Stimulated activated CD8-positive, alpha-beta memory T cell treated with anti-CD3 and anti-CD28 coated beads, Interleukin-2, amount 100 ng/mL, for 1 hour (primary cell): ENCODE measurements at places on chromosomes 2 and 18.

DNA sequence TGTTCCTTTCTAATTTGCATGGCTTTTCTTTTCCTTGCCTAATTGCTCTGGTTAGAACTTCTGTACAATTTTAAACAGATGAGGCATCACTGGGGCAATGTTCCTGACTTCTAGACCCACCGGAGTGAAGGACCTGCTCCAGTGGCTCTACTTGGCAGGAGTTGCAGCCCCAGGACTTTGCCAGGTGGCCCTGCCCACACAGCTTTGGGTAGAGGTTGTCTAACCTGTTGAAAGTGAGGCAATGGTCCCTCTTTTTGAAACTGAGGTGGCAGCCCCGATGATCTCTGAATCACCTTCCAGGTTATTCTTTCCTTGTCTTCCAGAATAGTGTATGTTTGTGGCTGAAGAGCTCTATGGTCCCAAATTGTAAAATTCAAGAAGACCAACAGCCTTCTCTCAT is 29.9 kb upstream of the ZNF512 start:
- no peak for DNase-seq

GRCh38 chr2:106843910-106844250 is 42.1 kb downstream of the ST6GAL2 start:
- no peak for DNase-seq

GRCh38 chr18:45057955-45058600 is 377.4 kb downstream of the SETBP1 start:
- no peak for DNase-seq

DNA sequence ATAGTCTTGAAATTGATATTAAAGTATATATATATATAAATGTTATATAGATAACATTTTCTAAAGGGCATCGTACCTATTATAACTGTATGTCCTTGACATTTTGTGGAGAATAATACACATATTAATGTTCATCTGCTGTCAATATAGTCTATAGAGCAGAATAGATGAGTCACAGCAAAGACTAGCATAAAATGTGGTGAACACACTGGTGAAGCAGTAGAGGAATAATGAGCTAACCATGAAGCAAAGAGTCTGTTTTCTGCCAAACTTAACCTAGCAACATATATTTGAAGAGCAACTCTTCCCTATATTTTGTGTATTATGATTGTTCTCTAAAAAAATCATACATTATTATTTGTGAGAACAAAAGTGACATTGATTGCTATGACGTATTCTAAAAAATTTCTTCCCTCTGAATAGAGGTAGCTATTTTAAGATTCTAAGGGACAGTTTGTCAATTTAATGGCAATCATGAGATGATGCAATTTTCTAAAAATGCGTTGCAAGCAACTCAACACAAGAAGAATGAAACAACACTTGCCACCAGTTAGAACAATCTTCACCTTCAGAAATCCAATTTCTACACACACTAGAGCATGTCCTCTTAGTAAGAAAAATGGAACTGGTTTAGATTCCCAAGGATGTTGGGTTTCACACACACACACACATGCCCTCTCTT is 22.0 kb downstream of the DOCK10 start:
- no peak for DNase-seq

DNA sequence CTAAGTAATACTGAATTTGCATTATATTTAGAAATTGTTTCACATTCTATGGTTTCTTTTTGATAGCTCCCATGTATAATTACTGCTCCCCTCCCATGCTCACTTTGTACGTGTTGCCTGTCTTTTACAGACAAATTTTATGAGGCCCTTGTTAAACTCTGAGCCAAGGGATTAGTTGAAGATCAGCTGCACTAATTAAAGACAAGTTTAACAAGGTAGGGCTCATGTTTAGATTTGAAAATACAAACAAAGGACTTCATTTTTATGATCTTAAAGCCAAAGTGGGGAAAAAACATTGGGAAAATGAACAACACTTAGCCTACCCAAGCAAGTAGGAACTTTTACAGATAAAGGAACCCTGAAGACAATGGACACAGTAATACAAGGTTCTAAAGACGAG is 46.2 kb downstream of the ARHGAP28 start:
- DNase-seq: no peak

- no peak for DNase-seq
Observed at GRCh38 chr2:240898731-240899467, 2.9 kb upstream of the MAB21L4 start.

DNA sequence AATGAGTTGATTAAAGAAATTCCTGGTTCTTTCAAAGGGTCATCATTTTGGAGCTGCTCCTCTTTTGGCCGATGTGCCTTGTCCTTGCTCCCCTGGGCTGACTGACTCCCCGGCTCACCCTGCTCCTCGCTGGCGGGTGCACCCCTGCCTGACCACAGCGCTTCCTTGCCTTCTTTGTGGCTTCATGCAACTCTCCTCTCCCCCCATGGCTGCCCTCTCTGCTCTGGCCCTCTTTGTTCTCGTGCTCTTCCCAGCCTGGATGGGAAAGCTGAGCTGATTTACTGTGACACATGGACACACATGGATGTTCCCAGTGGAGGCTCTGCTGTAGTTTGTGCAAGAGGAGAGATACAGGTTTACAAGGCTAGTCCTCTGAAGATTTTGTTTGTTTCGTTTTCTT is 234.6 kb downstream of the HAUS1 start:
- DNase-seq: no peak

GRCh38 chr18:56374007-56374655 is 264.3 kb downstream of the TXNL1 start:
- DNase-seq: no peak

- DNase-seq: no peak
Observed at GRCh38 chr2:239225871-239226561, 174.8 kb downstream of the HDAC4 start.

DNA sequence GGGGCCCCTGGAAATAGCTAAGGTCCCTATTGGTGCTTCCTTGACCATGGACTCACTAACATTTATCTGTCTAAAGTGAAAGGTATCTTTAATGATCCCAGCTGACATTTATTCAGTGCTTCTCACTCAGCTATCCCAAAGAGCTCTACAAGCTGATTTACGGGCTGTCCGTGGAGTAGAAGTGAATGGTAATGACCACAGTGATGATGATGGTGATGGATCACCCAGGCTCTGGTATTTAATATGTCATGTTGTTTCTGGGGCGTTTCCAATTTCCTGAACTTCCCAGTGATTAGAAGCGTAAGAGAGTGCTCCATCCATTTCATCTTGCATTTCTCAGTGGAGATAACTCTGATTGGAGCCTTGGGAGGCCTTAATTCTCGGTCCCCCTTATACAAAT is 304.3 kb downstream of the HRH4 start:
- no peak for DNase-seq

GRCh38 chr18:47187721-47188120 is 11.6 kb upstream of the IER3IP1 start:
- DNase-seq: no peak

GRCh38 chr18:3234457-3234856 is 13.1 kb upstream of the MYL12A start:
- DNase-seq: no peak

- no peak for DNase-seq
Observed at GRCh38 chr2:71767663-71768062, 314.3 kb downstream of the DYSF start.

GRCh38 chr2:120802158-120802557 is 66.5 kb downstream of the GLI2 start:
- no peak for DNase-seq

GRCh38 chr2:16084274-16084673 is 143.9 kb downstream of the MYCN start:
- DNase-seq: no peak
